ENCODE measurements at places on chromosomes 5 and 9.

DNA sequence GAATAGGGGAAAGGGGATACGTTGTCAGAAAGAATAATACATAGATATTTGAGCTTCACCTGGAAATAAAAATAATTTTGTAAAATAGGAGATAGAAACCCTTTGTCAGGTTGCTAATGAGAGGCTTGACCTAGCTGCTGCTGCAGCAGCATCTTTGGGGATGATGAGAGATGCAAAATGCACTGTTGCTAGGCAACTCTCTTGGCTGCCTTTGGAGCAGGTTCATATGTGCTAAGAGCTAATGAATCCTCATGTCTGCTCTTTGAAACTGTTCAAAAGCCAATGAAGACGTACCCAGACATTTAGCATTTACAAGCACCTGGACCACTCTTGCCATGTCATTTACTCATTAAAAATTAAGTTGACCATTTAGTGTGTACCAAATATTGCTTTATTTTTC lies 121.7 kb downstream of the FOCAD start:
- DNase-seq, result no peak

- DNase-seq, result no peak
These were observed 232.4 kb downstream of the PCSK1 start for GRCh38 chr5:96200641-96201040.

GRCh38 chr9:131942146-131942720 lies 137.4 kb downstream of the MED27 start:
- no peak for DNase-seq

DNA sequence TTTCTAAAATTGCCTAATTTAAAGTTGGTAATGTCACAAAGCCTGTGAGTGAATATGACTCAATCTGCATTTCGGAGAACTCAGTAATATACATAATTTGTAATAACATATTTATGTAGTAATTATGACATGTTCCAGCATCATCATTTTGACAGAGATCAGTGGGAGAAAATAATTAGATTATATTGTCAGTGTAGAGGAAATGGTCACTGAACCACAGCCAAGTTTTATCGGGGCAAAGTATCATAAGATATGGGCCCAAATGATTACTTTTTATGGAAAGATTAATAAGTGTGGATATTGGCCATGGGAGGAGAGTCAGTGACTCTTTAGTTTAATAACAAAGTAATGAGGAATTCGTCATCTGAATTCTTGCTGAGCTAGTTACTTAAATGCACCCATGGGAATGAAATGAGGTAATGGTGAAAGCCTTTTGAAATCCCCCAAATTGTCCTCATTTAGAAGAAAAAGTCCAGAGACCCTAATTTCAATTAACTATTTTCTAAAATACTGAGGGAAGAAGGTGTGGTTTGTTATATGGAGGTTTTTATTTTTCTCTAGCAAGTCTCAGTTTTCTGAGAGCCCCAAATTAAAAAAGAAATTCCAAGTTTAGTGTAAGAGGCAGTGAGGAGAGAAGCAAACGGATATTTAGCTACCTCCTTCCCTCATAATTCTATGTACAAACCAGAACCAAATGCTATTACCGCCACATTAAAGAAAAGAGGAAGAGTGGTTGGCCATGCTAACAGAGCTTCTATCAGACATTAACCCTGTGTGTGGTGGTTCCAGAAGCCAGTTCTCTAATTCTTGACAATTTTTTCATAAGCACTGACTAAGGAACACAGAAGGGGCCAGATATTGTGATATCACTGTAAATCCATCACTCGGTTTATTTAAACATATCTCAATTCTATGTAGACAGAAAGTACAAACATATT lies 37.7 kb upstream of the MRPS30 start:
- no peak for DNase-seq

DNA sequence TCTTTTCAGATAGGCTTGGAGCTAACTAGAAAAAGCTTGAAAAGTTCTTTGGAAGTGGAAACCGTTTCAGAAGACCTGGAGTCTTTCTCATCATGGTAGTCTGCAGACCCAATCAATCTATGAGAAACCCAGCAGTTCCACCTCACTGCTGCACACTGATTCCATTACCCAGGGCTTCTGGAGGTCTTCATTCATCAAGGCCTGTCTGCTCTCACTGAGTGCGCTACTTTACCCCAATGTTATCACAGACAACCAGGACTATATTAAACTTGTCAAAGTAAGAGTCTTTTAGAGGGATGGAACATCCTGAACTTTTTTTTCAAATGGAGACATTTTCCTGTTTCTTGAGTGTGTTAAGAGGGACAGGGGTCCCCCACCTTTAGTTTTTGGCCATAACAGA lies 93.1 kb downstream of the BOD1 start:
- no peak for DNase-seq

DNA sequence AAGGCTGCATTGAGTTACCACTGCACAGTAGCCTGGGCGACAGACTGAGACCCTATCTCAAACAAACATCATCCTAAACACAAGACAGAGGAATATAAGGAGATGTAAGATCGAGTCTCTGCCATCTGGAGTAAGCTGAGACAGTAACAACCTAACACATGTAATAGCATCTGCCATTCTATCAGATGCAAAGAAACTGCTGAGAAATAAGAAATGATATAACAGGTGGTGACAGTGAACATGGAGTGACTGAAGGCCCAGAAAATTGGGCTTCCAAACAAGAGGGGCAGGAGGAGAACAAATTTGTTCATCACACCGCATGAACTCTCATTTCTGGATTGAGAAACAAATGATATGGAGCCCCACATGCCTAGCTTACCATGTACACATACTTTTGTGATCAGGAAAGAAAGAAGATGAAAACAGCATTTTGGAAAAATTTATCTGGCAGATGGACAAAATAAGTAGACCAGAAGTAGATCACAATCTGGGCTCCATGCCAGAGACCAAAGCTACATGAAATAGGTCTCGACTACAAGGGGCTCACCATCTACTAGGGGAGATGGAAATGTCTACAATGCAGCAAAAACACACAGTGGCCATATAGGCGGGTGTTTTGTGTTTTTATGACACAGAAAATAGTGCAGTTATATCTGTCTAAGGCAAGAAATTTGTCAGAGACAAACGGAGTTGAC lies 45.5 kb downstream of the ECPAS start:
- DNase-seq, result no peak

GRCh38 chr5:60295423-60295822 lies 401.9 kb upstream of the PDE4D start:
- DNase-seq, result no peak

GRCh38 chr9:87069690-87070089 lies 122.4 kb upstream of the GAS1 start:
- DNase-seq, result no peak

DNA sequence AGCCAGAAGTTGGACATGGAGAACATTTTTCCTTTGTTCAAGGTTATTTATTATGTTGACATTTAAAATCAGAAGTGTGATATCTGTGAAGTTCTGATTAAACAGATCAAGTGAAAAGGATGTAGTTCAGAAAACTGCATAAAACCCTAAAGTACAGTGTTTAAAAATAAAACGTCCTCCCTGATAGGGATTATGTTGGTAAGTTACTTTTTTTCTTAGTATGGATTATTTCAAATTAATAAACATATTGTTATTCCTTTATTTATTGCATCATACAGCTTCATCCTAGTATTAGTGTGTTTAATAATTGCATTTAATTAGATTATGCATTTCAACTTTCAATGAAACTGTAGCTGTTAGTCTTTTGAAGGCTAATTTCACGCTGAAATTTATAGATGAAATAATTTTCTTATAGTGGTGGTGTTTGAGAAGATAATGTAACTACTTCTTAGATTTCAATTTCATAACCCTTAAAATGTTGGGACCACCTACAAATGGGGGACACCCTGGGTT lies 157.9 kb upstream of the DMRT1 start:
- no peak for DNase-seq

GRCh38 chr9:93098236-93098946 lies 2.4 kb downstream of the CARD19 start:
- no peak for DNase-seq

GRCh38 chr5:124453221-124454051 lies 293.0 kb downstream of the ZNF608 start:
- no peak for DNase-seq

DNA sequence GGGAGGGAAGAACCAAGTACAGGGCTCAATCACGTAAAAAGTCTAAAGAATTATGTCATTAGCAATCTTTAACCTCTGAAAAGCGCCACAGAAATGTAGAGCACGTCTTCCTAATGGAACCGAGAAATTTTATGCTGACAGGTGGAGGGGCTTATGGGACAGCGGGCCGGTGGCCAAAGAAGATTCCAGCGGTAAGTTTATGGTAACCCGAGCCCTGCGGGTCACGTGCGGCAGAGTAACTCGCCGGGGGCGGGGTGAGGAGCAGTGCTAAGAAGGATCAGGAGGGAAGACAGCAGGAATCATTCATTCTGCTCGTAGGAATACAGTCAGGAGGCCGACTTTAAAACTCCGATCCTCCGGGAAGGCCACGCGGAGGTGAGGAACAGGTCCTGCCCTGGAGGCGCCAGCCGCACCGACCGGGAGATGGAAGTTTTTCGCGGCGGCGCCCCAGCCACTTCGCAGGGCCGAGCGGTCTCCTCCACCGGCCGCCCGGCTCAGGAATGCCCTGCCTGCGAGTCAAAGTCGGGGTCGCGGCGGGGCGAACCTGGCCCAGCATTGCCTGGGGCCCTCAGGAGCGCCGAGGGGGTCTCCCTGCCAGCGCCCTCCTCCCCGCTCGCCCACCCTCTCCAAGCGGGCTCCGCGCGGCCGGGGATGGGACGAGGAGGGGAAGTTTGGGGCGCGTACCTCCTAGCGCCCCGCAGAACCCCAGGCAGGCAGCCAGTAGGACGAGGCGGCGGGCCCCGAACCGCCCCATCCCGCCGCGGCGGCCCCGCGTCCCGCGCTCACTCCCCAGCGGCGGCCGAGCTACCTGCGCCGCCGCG lies 101.8 kb downstream of the ESM1 start:
- DNase-seq, result no peak

- peak; percentile 60 for DNase-seq
These were observed 2.0 kb downstream of the IER5L start for GRCh38 chr9:129175825-129176633.

DNA sequence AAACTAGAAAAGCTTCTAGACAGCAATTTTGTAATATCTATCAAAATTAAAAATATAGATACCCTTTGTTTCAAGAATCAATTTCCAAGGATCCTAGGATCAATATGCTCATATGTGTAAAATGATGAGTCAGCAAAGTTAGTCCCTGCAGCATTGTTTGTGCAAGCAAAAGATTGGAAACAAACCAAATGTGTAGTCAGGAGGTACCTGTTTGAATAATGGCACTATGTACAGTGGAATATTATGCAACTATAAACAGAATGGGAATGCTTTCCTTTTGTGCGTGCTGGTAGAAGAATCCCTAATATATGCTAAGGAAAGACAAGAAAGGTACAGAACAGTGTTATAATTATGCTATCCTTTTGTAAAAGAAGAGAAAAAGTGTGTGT lies 58.5 kb upstream of the PJA2 start:
- no peak for DNase-seq

DNA sequence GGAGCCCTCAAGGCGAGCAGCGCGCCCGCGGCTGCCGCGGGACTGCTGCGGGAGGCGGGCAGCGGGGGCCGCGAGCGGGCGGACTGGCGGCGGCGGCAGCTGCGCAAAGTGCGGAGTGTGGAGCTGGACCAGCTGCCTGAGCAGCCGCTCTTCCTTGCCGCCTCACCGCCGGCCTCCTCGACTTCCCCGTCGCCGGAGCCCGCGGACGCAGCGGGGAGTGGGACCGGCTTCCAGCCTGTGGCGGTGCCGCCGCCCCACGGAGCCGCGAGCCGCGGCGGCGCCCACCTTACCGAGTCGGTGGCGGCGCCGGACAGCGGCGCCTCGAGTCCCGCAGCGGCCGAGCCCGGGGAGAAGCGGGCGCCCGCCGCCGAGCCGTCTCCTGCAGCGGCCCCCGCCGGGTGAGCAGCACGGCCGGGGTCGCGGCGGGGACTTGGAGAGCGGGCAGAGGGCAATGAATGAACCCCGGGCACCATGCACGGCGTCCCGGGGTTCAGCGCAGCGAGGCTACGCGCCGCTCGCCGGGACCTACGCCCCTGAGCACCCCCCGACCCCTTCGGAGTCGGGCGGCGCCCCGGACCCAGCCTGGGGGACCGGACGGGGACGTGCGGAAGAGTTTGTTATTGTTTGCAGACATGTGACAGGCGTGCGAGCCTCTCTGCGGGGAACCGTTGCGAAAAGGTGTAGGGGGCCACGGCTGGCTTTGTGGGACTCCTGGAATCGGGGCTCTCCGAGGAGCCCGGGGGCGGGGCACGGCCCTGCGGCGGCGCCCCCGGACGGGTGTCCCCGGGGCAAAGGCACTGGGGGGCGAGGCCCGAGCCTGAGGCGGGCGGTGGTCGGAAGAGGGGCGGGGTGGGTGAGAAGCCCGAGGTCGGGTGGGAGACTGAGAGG lies 553 bp downstream of the MAP3K1 start:
- DNase-seq, result no peak

- DNase-seq, result no peak
These were observed 44.1 kb downstream of the C9orf50 start for GRCh38 chr9:129576546-129577543.

DNA sequence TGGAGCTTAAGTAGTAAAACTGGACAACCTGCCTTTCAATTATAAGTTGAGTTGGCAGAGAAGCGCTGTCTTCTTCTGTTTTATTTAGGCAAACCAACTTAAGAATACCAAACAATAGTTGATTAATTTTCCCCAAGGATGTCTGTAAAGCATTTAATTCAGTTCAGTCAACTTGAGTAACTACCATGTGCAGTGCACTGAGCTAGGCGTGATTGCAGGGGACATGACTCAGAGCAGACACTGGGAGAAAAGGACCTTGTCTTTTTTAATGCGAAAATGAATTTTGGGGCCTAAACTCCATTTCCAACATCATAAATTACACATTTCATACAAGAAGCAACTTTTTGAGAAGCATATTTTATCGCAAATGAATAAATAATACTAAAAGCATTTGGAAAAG lies 66.3 kb downstream of the FBXL7 start:
- no peak for DNase-seq

DNA sequence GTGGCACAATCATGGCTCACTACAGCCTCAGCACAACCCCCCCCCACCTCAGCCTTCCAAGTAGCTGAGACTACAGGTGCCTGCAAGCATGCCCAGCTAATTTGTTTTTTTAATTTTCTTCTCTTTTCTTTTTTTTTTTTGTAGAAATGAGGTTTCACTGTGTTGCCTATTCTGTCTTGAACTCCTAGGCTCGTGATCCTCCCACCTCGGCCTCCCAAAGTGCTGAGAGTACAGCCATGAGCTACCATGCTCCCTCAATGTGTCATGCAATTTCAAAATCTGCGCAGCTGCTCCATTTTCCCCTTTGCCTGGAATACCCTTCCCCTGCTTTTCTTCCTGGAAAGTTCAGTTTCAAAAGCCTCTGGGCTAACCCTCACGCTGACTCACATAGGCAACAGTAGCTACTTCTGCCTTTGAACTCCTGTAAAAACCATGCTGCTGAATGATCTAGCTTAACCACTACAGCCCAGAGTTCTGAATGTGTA lies 71.0 kb upstream of the IL7R start:
- DNase-seq, result no peak

- DNase-seq, result no peak
These were observed 263.1 kb upstream of the COX7C start for GRCh38 chr5:86354664-86355063.
